ENCODE measurements at places on chromosomes 5 and 9.

DNA sequence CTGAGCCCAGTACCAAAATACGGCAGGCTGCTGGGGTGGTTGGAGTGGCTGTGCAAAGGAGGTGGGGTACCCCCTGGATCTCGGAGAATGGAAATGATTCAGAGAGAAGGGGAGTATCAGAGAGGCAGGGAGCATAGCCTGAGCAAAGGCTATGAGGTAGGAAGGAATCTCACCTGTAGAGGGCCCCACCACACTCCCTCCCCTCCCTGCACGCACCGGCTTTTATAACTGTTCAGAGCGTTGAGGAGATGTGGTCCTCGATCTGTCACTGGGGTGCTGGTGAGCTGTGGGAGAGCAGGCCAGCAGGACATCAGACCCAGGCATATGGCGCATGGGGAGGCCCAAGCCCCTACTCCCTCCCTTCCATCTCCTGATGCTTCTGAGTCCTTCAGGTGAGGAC is 13.2 kb downstream of the PHF19 start:
- no peak for DNase-seq

DNA sequence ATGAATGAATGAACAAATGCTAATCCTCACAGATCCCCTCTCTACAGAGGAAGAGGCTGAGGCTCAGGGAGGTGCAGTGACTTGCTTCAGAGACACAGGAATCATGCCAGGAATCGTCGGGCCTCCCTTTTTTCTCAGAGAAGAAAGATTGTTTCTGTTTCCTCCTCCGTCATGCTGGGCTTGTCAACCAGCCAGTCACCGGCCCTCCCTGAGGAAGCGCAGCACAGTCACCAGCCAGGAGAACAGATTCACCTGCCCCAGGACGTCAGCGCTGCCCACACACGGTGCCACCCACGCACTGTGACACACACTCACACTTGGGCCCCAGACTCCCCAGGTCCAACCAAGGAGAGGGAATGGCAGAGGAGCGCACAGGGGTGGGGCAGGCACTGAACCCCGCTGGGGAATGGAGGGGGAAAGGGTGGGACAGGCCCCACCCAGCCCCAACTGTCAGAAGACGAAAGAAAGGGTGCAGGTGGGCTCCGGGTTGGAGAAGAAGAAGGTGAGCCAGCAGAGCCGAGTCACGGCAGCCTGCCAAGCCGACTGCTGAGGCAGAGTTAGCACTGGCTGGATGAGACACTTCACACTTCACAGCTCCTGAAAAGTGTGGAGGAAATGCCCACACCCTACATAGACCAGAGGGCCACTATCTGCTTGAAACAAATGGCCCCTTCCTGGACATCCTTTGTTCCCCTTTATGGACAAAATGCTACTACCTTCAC is 13.8 kb upstream of the ERGIC1 start:
- peak; percentile 63 for DNase-seq

- no peak for DNase-seq
Observed at GRCh38 chr5:35134278-35135030, 86.7 kb upstream of the AGXT2 start.

DNA sequence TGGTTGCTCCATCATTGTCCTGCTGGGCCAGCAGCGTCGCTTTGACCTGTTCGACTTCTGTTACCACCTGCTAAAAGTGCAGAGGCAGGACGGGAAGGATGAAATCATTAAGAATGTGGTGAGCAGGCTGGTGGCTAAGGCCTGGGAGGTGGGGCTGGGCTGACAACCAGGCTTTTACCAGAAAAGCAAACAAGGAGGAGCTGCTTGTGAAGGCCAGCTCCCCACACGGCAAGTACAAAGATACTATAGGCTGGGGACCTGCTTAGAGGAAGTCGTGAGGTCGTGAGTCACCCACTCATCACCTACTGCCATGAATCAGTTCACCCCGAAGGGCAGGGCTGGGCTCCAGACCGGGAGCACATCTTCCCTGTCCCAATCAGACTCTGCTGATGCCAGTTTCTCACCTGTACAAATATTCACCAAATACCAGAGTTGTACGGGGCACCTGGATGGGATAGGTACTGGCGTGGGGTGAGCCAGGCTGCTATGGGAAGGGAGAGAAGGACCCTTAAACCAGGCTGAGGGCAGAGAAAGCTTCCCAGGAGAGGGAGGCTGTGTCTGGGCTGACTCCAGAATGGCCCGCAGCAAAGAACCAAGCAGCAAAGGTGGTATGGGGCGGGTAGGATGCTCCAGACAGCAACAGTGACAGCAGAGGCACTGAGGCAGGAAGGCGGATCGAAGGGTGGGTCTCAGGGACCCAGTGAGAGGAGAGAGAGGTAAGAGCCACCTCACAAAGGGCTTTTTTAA is 69.3 kb upstream of the NIPAL4 start:
- peak; percentile 80 for DNase-seq

DNA sequence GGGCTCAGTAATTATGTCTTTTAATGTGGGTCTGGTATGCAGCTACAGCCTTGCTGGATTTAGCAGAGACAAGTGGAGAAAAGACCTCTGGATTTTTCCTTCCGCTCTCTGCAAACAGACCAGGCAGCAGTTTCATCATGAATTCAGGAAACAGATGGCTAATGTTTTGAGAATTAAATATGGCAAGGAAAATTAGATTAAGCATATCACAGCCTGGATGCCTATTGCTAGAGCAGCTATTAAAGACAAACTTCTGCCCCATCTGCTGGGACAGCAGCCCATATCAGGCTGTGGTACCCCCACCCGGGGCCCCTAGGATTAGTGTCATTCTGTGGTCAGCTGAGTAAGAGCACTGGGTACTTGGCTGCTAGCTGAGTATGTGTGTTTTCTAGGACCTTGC is 6.2 kb downstream of the SKP2 start:
- DNase-seq, result no peak

All from activated CD8-positive, alpha-beta memory T cell treated with anti-CD3 and anti-CD28 coated beads, Interleukin-2, amount 50 U/mL, for 48 hours (primary cell).